Body of pancreas (tissue), 4 donors: ENCODE measurements at places on chromosomes 3 and 15. TPM values are rescaled to one million over a fixed set of nuclear protein-coding genes. Genes with fewer than 3 reads are reported as not detected.

The FETUB gene
- not detected for total RNA-seq

The CDV3 gene
- total RNA-seq = 67.6 TPM

The SPINK8 gene
- total RNA-seq = not detected

The MYH15 gene
- not detected for total RNA-seq

The CD276 gene
- 59.7 TPM for total RNA-seq

The LYSMD4 gene
- total RNA-seq = 0.66 TPM

The MCF2L2 gene
- total RNA-seq = not detected

The CD86 gene
- 7.6 TPM for total RNA-seq

The CISH gene
- 4.9 TPM for total RNA-seq

The NIPA2 gene
- total RNA-seq = 21.8 TPM

The GPR149 gene
- total RNA-seq = not detected

The MST1R gene
- total RNA-seq = 10.4 TPM

DNA sequence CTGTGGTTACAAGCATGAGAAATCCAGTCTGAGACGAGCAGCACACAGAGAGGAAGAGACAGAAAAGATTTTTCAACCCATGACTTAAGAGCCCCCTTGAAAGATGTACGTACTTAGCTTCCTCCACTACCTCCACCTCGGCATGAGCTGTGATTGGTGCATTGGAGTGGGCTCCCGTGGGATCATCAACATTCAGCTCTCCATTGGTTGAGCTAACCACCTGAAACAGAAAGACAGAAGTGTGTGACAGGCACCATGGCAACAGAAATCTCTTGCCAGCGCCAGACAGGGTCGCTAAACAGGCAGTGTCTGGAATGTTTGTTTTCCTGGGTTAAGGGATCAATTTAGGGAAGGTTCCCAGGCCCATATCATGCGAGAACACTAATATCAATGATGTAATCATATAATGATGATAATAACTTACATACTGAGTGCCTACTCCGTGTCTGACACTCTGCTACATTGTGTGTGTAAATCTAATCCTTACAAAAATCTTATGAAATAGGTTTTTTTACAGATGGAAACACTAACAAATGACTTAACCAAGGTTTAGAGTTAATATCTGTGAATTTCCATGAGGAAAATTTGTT, 17.5 kb upstream of the PPIB start:
- DNase-seq = no peak

DNA sequence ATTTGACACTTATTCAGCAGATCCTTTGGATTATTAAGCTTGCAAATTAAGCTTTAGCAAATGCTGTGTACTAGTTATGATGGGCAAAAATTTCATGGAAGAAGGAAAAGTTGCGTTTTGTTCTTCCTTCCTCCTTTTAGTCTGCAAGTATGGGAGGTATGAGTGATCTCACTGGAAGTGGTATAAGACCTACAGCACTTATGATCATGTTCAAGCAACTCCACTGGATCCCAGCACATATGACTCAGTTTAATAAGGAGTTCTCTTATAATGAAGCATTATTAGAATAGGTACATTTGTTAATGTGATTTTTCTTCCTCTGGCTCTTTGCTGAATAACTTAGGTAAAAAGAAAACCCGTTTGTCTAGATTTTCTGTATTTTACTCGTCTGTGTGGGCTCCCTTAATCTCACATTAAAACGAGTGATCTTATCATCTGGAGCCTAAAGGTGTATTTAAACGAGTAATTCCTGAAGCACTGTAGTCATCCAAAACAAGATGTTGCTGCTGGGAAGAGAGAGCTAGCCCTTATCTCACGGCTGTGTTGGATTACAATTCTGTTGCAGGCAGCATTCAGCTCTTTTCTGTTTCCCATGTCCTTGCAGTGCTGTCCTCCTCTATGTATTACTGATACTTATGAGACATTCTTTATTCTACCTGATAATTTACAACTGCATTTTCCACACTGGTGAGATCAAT, 264.9 kb downstream of the GBE1 start:
- no peak for DNase-seq

GRCh38 chr3:32198714-32199113, 39.8 kb upstream of the CMTM8 start:
- no peak for DNase-seq

DNA sequence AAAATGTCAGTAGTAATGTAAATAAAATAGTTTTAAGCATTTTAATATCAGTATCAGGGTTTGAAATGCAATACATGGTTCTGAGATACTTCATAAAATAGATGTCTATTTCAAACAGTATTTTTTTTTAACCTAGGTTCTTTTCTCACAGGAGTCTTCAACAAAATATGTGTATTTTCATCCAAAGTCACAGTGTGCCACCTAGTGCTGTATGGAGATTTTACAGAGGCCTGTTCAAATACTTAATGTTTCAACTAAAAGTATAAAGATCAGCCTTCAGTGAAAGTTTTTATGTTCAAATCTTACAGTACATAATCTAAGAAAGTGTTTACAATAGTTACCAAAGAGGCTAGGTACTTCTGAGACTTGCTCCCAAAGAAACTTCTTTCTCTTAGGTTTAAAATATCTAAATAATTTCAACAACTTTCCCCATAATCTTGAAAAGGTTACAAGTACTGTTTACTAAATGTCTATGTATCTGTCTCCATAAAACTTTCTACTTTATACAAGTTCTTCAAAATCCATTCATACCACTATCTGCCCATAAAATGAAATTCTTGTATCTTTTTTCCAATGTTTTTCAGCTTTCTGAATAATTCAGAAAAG, 38.3 kb downstream of the SCAPER start:
- no peak for DNase-seq

GRCh38 chr3:184968115-184968514, 156.1 kb downstream of the VPS8 start:
- no peak for DNase-seq

GRCh38 chr3:175111036-175111435, 251.9 kb downstream of the NAALADL2 start:
- DNase-seq = peak; percentile 21

DNA sequence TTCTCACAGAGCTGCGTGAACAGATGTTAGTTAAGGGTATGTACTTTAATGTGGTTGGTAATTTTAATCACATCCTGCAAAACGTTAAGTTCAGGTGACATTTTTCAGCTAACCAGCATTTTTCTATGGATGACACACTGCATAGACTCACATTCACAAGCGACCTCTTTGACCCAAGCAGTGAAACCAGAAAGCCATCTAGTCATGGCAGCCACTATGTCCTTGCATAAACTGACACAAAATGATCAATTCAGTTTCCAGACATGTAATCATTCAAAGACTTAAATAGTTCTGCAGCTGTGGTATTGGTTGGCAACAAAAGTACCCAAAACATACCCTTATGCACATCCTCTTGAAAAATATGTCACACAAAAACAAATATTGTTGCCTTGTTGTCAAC, 7.4 kb upstream of the CAPN7 start:
- DNase-seq = no peak

- no peak for DNase-seq
Observed at GRCh38 chr15:87755226-87755625, 501.3 kb downstream of the NTRK3 start.

GRCh38 chr3:187750513-187751123, 5.3 kb upstream of the BCL6 start:
- peak; percentile 44 for DNase-seq

- no peak for DNase-seq
Observed at GRCh38 chr15:64865998-64866520, 24.3 kb downstream of the PLEKHO2 start.

GRCh38 chr3:60909526-60909925, 341.7 kb downstream of the FHIT start:
- no peak for DNase-seq

DNA sequence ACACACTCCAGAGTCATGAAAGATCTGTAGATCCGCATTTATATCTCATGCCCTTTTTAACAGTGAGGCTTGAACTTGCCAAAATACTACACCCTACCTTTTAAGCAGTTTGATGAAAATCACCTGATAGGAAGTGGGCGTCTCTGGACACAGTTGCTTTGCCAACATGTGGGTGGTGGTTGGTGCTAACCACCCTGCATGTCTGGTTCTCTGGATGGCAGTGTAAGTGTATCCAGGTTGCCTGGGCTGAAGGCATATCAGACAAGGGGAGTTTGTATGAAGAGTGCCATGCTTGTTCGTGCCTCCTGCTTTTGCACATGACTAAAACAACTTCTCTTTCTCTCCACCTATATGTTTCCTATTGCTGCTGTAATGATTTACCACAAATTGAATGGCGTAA, 159.6 kb downstream of the GHSR start:
- DNase-seq = no peak

DNA sequence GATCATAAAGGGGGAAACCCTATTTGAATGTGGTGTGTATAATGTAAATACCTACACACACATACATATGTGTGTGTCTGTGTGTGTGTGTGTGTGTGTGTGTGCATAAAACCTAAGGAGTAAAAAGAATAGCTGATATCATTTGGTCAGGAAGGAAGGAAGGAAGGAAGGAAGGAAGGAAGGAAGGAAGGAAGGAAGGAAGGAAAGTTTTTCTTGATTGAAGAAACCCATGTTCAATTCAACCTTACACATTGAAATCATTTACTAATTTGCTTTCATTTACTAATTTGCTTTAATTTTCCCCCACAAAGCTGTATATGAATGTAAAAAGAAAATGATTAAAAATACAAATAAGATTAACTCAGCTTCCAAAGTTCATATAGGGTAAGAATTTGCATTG, 386.6 kb downstream of the ROBO2 start:
- DNase-seq = no peak

- no peak for DNase-seq
Observed at GRCh38 chr3:46857485-46858341, 5.5 kb downstream of the MYL3 start.

DNA sequence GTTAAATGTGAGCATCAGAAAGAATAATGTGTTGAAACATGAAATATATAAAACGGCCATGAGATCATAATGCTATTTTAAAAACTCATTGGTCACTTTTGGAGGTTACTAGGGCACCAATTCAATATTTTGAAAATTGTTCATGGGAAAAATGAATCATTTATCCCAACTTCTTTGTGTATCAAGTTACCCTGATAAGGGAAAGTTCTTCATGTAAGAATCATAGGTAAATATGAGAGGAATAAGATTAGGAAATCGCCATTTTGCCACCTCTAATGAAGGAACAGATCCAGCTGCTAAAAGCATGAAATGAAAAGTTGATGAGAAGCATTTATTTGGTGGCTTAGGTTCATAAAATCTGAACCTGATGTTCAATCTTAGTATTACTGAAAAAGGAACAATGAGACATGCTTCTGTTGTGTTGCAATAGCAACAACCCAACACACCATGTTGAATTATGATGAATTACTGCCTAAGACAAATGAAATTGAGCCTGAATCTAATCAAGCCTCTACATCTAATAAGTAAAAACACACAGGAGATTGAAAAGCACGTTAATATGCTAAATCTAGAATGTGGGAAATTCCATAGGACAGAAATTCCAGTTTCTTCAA, 32.5 kb downstream of the ABHD5 start:
- no peak for DNase-seq

GRCh38 chr3:126527455-126528211, 3.7 kb downstream of the CHST13 start:
- no peak for DNase-seq

GRCh38 chr3:17825298-17825697, 82.9 kb upstream of the TBC1D5 start:
- no peak for DNase-seq

DNA sequence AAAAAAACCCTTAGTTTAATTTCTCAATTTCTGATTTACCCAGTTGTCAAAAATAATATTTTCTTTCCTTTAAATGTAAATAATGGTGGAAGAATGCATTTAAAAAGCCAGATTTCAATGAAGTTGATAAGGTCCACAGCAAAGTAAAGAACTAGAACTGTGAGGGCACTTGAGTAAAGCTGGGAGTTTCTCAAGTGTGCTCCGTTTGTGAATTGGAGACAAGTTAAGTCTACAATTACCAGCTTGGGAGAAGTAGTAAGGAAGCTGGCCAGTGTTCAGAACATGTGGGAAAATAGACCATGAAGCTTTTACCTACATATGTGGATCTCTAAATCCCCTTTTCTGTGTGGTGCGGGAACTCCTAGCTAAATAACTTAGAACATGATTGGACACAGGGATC, 239.4 kb downstream of the OXSM start:
- no peak for DNase-seq

- DNase-seq = no peak
Observed at GRCh38 chr3:125128861-125129501, 73.2 kb upstream of the HEG1 start.

DNA sequence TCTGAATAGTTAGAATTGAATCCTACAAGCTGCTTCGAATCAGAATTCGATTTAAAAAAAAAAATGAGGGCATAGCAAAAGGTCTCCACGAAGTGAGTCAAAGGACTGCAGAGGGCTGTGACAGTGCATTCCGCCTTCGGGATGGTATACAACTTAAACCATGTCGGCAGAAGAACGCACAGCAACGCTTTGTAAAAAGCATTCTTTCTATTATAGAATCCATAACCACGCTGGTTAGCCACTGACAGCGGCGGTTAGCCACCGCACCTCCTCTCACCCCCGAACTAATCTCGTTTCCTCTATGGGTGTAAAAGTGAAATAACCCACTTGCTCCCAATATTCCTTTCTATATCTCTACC, 664 bp upstream of the PIK3CA start:
- DNase-seq = no peak

GRCh38 chr15:34927726-34928125, 41.8 kb downstream of the AQR start:
- DNase-seq = no peak
